ENCODE measurements at places on chromosomes 7 and 10.

DNA sequence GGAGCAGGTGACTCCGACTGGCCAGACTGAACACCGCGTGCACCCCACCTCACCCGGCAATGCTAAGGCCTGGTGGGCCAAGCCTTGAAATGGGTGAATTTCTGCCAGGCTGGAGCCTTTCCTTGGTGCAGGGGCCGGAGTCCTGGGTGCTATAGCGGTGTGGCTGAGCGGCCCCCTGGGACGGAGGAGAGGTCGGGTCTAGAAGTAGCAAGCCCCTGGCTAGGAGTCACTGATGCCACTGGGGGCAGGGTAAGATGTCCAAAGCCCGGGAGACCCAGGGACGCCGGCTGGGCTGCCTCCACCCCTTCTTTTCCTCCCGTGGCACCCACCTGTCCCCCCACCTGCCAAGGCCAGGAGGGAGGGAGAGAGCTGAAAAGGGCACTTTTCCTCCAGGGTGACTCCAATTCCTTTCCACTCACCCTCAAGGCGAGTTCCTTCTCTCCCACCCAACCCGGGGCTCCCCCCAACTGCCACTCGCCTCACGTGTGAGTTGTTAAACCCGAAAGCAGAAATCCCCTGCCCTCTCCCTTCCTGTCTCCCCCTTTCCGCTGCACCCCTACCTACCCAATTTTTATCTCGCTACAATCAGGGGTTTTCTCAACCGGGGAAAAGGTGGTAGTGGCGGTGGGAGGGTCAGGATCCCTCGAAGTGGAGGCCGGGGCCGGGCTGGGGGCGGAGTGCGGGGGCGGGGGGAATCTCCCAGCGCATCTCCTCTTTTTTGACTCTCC lies 6.0 kb upstream of the GATA3 start:
- ATAC-seq: no peak

- no peak for ATAC-seq
These were observed 106.9 kb upstream of the RHEB start for GRCh38 chr7:151626422-151627115.

- peak; percentile 71 for ATAC-seq
These were observed 521 bp upstream of the NYAP1 start for GRCh38 chr7:100483090-100483721.

DNA sequence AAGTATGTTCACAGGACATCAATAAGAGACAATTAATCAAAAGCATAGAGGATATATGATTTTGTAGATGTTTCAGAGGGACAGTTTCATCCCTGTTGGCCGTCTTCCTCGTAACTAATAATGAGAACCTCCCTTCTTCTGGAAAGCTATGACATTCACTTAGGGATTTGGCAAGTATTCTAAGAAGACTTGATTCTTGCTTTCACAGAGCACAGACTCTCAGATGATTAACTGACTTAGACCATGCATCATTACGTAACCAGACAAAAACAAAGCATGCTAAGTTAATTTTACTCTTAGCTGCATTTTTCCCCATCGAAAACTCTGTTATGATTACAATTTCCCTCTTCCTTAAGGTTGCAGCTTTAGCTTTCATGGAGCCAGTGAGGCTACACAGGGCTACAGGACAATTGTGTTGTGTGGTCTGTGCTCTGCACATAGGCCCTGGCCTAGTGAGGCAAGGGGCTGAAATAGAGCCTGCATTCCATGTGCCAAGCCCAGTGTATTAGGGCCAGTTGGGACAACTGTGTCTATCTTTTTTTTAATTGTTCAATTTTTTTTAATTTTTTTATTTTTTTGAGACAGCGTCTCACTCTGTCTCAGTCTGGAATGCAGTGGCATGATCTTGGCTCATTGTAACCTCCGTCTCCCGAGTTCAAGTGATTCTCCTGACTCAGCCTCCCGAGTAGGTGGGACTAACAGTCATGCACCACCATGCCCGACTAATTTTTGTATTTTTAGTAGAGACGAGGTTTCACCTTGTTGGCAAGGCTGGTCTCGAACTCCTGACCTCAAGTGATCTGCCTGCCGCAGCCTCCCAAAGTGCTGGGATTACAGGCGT lies 105.3 kb downstream of the PLXDC2 start:
- no peak for ATAC-seq

GRCh38 chr7:90938371-90938770 lies 325.9 kb upstream of the FZD1 start:
- no peak for ATAC-seq

- no peak for ATAC-seq
These were observed 674.4 kb downstream of the TYW1 start for GRCh38 chr7:67671006-67671548.

- ATAC-seq: no peak
These were observed 2.9 kb downstream of the LRGUK start for GRCh38 chr7:134129856-134130523.

DNA sequence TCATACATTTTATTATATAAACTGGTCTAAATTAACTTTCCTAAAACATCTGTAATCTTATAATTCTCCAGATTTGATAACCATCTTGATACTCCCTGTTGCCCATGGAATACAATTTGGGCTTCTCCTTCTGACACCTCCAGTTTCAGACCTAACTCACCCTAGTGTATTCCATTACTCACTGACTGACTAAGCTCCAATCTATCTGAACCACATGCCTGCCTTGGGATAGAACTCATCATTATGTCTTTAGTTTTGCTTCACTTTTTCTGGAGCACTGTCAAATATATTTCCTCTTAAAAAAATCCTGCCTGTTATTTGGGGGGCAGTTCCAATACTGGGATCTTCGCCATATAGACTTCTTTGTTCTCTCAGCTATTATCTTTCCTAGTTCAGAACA lies 4.9 kb upstream of the FOXP2 start:
- no peak for ATAC-seq

DNA sequence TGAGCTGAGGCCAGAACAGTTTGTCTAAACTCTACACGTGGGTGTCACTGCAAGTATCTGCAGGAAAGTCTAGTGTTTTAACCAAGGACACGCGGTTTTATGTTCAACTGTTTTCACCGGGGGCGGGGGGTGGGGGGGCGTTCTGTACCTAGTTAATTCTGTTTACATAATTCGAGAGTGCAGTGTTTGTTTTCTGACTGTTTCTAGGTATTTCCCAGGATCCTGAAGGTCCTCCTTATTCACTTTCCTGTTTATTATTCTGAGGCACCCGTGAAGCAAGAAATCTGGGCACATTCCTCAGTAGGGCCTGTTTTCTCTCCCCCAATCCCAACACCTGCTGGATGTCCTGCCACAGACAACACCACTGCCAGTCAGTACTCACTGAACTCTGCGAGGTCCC lies 7.6 kb downstream of the LOXL4 start:
- ATAC-seq: no peak
